ENCODE measurements at places on chromosomes 6 and 20.

GRCh38 chr6:49454787-49455709 is 8.0 kb downstream of the MMUT start:
- no peak for DNase-seq

DNA sequence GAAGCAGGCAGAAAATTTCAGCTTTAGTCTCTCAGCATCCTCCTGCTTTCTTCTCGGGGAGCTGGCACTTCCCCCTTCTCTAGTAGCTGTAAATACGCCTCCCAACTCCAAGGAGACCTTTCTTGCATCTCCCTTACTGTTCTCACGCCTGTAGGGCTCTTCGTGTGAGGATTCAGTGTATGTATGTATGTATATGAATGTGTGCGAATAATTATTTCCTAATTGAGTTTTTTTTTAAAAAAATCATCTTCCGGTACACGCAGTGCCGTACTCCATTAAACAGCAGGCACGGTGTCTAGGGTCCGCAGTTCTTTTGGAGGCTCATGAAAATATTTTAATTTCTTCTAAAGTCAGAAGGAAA is 85.4 kb downstream of the HFE start:
- DNase-seq = no peak

DNA sequence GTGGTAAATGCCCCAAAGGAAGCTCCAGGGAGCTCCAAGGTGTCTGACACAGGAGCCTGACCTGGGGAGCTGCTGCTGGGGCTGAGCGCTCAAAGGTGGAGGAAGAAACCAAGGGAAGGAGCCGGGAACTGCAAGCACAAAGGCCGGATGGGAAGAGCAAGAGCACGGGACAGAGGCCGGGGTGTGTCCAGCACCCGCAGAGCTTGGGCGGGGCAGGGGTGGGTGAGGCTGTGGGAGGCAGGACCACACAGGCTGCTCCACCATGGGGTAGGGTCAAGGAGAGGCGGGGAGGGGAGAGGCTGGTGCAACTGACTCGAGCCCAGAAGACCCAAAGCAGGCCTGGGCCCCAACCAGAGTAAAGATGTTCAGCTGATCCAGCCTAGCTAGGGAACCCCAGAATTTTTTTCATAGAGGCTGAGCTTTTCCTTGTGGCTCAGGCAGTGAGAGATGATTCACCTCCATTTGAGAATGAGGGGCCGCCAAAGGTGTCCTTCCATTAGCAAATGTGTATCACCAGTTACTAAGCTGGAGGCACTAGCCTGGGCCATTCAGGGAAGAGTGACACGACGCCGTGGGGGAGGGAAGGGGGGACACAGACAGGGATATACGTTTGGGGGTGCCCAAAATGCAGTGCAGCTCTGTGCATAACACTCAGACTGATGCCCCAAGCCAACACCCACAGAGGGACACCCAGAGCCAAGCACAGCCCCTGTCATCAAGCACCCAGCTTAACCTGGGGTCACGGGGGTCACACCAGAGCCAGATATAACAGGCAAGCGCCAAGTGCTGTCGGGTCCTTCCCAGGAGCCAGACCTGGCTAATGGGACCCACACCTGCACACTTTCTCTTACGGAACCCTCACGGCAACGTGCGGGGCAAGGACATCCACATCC is 21.3 kb upstream of the TLDC2 start:
- DNase-seq = no peak

- no peak for DNase-seq
Observed at GRCh38 chr20:63425846-63426485, 46.5 kb downstream of the KCNQ2 start.

GRCh38 chr6:96795481-96795880 is 41.8 kb downstream of the GPR63 start:
- no peak for DNase-seq

DNA sequence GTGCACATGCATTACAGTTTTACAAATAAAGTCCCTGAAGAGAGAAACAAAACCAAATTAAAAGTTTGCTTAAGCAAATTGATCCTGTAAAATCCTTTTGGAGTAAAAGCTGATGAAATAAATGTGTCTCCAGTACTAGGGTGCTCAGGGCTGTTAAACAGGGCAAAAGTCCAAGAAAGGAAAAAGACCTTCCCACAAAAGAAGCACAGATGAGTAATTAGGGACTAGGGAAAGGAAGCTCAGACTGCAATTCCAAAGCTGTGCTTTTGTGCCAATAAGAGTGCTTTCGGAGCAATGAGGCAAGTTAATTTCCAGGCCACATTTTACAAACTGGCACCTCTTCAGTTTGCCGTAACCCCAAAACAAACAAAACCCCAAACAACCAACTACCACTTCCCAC is 10.4 kb upstream of the RNF182 start:
- DNase-seq = no peak

- DNase-seq = no peak
Observed at GRCh38 chr6:82246802-82247504, 591 bp downstream of the IBTK start.

DNA sequence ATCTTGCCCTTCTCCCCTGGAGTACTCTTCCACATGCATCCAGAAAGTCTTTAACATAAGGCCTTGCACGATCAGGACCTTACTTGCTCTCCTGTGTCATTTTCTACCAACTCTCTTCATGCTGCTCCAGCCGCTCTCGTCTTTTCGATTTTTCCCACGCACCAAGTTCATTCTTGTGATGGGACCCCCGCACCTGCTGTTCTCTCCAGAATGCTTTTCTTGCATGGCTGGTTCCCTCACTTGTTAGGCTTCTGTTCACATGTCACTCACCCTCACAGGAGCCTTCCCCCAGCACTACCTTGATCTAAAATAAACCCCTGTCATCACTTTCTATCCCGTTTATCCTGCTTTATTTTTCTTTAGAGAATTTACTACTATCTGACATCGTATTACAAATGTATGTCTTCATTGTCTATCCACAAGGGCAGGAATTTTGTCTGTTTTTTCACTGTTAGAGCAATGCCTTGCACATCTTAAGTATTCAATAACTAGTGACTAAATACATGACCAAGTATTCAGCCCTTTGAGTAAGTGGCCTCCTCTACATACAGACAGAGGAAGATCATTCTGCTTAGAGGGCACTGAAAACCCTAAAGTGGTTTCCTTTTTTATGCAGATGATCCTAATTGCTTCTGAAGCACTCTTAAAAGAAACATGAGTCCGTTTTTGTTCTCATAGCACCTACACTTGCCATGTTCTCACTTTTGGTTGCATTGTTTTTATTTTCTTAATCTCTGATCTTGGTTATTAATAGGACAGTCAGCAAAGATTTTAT is 166.9 kb downstream of the SLC16A10 start:
- DNase-seq = no peak

- no peak for DNase-seq
Observed at GRCh38 chr20:1907586-1907985, 12.4 kb downstream of the SIRPA start.

- no peak for DNase-seq
Observed at GRCh38 chr6:77055711-77056110, 407.6 kb downstream of the HTR1B start.

DNA sequence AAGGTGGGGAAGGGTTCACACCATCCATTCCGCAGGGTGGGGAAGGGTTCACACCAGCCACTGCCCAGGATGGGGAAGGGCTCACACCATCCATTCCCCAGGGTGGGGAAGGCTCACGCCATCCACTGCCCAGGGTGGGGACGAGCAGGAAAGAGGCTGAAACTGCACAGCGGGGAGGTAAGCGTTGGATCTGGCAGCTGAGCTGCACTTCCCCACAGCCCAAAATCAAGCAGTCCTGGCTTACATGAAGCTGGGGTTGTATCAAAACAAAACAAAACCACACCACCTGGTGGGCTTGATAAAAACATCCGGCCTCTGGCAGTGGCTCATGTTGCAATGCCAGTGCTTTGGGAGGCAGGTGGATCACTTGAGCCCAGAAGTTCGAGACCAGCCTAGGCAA is 268.5 kb downstream of the TAF4 start:
- DNase-seq = no peak

DNA sequence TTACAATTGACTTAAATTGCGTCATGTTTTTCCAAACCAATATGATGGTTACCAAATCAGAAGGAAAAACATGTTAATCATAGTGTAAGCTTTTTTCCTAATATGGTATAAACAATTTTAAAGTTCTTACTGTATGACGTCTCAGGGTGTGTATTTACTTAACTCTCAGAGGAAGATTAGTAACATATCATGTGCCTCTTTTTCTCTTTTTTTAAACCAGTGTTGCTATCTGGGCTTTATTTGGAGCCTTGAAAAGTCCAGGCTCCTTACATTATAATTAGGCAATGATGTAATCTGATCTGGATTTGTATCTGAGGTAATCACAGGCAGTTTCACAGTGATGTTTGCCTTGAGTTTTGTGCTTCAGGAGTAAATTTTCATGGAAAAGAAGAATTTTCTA is 20.4 kb upstream of the RAB23 start:
- no peak for DNase-seq

GRCh38 chr20:35467339-35468224 is 12.2 kb downstream of the CEP250 start:
- DNase-seq = no peak

GRCh38 chr20:17543531-17544131 is 12.5 kb upstream of the BFSP1 start:
- DNase-seq = no peak

DNA sequence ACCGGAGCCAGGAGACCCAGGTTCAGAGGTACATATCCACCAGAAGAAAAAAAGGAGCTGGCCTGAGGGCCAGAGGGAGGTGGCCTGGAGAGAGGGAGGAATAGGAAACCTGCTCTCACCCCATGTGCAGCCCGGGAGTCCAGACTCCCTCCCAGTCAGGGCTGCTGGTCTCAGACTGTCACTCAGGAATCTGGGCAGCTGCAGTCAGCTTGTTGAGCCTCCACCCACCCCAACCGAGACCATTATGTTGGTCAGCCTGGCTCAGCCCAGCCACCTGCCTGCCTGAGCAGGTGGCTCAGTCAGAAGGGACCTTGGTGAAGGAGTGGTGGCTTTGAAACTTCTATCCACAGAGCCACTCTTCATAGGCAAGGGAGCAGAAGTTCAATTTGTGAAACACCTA is 53.3 kb upstream of the EPB41L1 start:
- DNase-seq = no peak

DNA sequence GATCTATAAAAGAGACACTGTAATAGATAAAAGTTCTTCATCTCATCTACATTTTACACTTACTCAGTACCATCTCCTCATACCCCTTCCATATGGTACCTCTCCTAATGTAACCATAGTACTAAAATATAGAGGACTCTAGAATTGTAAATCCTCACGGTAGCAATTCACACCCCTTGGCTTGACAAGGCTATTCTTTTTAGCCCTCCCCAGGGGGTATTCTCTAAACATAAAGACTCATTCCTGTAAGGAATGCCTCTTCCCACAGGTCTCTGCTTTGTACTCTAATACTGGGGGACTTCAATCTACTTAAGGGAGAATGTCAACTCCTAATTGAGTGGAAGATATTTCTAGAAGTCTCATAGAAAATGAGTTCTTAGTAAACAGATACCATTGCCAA is 85.9 kb downstream of the VIP start:
- DNase-seq = no peak

DNA sequence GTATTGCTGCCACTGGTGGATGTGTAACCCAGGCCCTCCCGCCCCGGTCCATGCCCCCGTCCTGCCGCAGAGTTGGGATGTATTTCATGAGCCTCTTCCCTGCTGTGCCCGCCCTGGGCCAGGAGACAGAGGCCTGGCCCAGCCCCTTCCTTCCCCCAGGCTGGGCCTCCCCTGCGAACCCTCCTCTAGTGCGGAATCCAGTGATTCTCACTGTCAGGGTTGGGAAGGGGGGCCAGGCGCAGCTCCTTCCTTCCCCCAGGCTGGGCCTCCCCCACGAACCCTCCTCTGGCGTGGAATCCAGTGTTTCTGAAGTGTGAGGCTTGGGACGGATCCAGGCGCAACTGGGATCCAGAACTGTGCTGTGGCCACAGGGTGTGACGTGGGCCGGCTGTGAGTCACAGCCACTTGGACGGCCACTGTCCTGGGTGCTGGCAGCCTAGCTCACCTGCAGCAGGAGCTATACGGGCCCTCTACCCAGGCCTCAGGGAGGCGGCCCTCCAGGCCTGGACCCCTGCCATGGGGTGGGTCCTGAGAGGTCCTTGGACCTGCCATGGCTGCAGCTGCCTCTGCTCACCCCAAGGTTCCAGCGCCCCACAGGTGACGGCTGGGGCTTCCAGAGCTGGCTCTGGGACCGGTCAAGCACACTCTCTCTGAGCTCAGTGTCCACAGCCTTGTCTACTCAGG is 28.3 kb downstream of the COL20A1 start:
- no peak for DNase-seq

DNA sequence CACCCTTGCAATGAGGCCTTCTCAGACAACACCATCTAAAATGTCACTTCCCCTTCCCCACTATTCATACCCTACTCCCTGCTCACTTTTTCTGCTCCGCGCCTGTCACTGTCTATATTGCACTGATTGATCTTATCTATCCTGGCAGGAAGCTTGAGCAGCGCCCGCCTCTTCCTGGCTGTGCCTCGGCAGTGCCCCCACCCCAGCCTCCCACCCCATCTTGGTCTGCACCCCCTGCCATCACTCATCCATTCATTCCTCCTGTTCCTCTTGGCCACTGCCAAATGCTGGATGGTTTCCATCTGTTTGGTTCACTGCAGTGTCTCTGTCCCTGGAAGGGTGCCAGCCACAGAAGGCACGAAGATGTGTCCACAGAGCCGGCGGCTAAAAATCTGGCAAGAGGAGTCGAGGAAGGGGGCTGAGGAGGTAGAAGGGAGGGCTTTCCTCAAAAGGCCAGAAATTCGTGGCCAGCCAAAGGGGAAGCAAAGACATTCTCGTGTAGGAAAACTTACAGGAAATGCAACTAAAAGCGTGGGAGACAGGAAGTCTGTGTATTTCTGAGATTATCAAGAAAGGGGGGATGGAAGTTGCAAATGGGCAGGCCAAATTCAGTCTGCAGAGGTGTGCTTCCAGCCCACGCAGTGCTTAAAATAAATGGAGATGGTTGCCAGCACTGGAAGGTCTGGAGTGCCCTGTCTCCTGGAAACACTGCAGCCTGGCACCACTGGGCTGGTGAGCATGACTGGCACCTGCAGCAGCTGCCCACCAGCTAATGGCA is 27.6 kb downstream of the SYNJ2 start:
- peak; percentile 59 for DNase-seq

GRCh38 chr20:19269737-19270340 is 57.4 kb downstream of the SLC24A3 start:
- no peak for DNase-seq

DNA sequence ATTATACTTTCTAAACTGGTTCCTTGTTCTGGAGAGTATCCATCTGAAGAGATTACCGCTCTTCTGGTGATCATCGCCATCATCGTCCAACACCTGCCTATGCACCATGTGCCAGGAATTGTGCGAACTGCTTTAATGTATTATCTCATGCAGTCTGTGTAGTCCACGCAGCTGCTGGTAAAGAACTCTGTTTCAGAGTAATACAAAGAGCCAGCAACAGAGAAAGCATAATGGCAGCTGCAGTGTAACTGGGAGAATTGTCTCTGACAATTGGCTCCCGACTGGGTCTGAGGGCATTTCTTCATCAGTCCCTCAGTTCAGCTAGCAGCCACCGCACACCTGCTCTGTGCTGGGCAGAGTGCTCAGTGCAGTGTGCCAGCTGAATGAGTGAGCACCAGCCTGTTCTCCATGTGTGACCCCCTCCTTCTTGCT is 383.4 kb downstream of the GRIK2 start:
- DNase-seq = no peak

Data from DMS 273 treated with DMSO at 0.1 percent for 48 hours (cell line).